ENCODE measurements at places on chromosomes 1 and 21. TPM values are rescaled to one million over a fixed set of nuclear protein-coding genes. Genes with fewer than 3 reads are reported as not detected.

CFAP45 gene
- total RNA-seq, result not detected

C4BPA gene
- total RNA-seq, result not detected

FNDC5 gene
- total RNA-seq, result 9.6 TPM

VTCN1 gene
- total RNA-seq, result 0.11 TPM

ACKR1 gene
- total RNA-seq, result 0.74 TPM

AMIGO1 gene
- 4.5 TPM for total RNA-seq

ICOSLG gene
- total RNA-seq, result 0.22 TPM

FOXE3 gene
- total RNA-seq, result not detected

AKNAD1 gene
- not detected for total RNA-seq

YOD1 gene
- 17.7 TPM for total RNA-seq

SPSB1 gene
- 7.1 TPM for total RNA-seq

DNA sequence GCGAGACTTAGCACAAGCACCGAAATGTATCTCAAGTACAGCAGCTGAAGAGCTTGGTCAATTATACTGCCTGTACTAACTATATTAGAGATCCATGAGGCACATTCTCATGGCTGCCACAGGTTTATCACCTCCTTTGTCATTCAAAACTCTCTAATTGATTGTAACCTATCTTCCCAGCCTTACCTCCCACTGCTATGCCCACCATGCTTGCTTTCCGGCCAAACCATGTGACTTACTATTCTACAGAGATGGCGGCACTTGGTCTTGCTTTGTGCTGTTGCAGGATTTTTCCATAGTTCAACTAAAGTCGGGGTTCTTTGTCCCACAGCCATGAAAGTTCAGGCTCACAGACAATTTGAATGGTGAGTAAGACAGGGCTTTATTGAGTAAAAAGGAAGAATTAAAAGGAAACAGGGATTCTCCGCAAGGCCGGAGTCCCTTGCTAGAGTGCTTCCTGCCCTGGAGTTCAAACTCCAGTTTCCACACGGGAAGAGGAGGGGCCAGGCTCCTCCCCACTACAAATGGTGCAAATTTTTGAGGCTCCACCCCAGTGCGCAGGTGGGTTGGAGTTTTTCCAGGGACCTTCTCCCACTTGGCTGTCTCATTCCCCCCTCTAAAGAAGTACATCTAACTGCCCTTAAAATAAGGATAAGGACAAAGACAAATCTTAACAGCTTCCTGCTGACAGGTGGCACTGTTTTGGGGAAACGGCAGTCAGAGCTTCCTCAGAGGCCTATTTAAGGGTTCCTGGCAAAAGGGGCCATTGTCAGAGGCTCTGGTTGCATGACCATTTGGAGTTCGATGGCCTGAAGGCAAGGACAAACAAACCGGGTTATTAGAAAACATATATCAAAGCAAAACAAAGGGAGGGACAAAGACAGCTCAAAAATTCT, 28.7 kb downstream of the FMO2 start:
- DNase-seq, result no peak

DNA sequence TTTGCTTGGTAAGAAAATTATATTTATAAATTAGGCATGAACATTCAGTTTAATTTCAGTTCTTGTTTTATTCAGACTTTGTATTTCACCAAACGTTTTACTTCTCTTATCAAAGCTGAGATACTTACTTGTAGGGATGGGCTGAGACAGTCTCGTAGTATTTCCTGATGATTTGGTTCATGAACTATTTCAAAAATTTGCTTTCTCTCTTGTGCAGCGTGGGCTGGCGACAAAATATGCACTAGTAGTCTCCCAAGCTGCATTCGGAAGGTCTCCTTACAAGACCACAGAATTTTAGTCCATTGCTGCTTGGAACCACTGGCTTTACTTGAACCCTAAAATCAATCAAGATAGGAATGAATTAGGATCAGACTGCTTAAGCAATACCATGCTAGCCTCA, 91.7 kb upstream of the GNG4 start:
- DNase-seq, result no peak

DNA sequence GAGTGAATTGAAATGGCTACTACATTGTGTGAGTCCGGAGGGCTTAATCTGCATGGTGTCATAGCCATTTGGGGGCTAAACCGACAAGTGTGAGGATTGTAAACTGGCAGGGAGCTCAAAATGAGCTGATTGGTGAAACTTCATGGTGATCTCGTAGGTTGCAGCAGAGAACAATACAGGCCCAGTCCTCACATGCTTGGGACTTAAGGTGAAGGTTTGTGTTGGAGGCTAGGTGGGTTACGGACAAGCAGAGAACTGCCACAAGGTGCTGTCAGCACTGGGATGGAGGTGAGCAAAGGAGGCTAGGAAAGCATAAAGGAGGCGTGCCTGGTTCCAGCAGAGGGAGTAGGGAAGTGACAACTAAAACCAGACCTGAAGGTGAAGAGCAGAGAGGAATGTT, 9.4 kb downstream of the PGM1 start:
- no peak for DNase-seq

- no peak for DNase-seq
Observed at GRCh38 chr1:207361889-207362288, 40.4 kb downstream of the CD55 start.

DNA sequence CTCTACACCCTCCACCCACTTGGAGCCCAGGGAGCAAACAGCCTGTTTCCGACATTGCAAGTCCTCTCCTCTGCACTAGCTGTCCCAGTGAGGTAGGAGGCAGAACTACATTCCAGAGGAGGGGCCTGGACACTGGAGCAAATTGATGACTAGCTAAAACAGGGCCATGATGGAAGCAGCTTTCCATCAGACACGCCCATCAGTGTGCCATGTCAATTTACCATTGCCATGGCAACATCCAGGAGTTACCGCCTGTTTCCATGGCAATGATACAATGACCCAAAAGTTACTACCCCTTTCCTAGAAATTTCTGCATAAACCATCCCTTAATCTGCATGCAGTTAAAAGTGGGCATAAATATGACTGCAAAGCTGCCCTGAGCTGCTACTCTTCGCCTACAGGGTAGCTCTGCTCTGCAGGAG, 647.1 kb downstream of the PTPRU start:
- peak; percentile 23 for DNase-seq

GRCh38 chr1:1788646-1789431, 10.6 kb upstream of the NADK start:
- DNase-seq, result peak; percentile 41

DNA sequence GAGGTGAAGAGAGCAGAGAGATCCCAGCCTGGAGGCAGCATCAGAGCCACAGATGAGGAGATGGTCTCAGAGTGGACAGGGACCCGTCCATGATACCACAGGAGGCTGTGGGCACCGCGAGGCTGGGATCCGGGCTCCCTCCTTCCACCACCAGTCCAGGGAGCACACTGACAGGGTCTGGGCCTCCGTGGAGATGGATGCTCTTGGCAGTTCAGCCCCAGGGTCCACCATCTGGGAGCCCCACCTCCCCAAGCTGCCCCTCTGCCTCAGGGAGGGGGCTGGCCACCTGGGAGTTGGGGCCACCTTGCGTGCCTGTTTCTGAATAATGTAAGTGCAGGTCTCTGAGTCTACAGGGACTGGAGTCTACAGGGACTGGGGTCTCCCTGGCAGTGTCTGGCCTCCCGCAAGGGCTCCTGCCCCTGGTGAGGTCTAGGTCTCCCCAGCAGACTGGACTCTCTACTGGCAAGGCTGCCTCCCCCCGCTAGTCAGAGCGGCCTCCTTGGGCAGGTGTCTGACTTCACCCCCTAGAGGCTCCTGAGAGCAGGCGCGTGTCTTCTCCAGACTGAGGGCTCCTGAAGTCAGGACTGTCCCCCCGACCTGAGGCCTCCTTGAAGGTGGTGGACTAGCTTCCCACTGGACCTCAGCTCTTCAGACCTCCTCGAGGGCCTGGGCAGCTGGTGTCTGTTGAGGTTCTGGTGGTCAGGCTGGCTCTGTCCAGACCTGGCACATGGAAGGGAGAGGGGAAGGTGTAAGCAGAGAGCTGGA, 218.5 kb downstream of the PTPRU start:
- no peak for DNase-seq

DNA sequence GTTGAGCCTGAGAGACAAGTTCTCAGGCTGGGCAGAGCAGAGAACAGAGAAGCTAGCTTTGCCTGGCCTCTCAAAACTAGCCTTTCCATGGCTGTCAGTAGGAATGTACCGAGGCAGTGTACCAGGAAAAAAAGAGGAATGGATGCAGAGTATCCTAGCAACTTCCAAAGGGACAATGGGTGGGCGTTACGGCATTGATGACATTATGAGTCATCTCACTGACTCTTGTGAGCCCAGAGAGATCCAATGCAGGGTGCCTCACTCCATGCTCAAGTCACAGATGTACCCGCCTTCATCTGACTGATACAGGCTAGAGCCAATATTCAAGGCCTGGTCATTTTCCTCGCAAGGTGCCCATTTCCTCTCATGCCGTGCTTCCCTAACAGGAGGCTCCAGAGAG, 51.4 kb upstream of the C8B start:
- DNase-seq, result no peak

GRCh38 chr1:246169019-246169418, 338.1 kb downstream of the SMYD3 start:
- no peak for DNase-seq

GRCh38 chr21:10641107-10641506, 119.7 kb downstream of the TPTE start:
- DNase-seq, result no peak

DNA sequence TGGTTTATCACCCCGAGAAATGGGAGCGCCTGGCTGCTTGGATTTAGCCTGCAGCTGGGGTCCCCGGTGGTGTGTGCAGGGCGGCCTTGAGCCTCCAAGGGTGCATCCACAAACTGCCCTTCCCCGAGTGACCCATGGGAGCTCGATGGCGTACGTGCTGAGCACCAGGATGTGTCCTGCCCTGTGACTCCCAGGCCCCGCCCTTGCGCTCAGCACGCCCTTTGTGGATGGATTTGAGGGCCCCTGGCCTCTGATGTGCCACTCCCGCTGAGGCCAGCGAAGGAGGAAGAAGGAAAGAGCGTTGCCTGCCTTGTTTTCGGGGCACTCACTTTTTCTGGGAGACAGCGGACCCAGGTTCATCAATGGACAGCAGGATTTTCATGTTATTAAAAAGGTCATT, 1.7 kb upstream of the TFF3 start:
- no peak for DNase-seq

- no peak for DNase-seq
Observed at GRCh38 chr1:232263452-232263851, 366.5 kb downstream of the SIPA1L2 start.

DNA sequence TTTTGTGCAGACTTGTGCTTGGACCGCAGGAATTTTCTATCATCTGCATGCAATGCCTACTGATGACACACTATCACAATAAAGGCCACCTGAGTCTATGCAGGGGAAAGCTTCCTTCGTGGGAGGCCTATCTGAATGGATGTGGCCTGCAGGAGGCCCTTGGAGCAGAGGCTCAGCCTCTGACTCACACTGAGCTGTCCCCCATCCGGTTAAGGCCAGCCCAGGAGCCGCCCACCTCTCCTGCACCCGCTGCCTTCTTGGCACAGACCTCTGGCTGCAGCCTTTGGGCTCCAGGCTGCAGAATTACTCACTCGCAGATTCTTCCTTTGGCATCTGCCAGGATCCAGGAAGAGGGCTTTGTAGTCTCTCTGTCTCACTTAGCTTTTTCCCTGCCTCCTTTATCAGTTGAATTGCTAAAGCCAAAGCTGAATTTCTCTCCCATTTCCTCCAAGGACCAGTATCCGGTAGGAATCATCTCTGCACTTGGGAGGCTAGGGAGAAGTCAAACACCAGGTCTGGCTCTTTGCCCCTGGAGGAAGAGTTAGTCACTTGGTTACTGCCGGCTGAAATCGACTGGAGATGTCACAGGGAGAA, 65.1 kb upstream of the JUN start:
- peak; percentile 13 for DNase-seq

DNA sequence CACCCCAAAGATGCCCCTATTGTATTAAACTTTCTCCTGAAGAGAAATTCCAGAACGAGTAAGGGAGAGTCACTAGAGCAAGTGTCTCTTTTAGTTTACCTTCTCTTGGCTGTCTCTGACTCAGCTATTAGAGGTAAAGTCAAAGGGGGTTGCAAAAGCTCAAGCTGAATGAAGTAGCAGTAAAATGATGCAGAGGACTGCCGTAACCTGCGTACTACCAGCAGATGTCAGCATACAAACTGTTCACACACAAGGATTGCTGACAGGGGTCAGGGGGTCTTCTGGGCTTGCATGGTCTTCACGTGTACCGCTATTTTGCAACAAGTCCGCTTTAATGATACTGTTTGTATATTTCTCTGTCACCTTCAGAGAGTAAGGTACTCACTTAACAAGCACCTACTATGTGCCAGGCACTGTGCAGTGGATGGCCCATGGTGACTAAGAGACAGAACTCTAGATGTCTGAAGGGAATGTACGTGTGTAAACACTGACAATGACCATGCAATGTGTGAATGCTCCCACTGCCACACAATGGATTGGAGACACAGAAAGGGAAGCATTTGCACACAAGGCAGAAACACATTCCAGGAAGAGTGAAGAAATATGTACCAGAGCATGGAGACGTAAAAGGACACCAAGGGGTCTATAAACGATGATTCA, 34.9 kb downstream of the CHML start:
- peak; percentile 53 for DNase-seq

All from neural progenitor cell (in vitro differentiated cells).